Activated CD4-positive, alpha-beta T cell treated with anti-CD3 and anti-CD28 coated beads for 24 hours (primary cell): ENCODE measurements at places on chromosomes 7 and 10.

- DNase-seq = no peak
These were observed 719 bp downstream of the ZNF33B start for GRCh38 chr10:42637648-42638054.

DNA sequence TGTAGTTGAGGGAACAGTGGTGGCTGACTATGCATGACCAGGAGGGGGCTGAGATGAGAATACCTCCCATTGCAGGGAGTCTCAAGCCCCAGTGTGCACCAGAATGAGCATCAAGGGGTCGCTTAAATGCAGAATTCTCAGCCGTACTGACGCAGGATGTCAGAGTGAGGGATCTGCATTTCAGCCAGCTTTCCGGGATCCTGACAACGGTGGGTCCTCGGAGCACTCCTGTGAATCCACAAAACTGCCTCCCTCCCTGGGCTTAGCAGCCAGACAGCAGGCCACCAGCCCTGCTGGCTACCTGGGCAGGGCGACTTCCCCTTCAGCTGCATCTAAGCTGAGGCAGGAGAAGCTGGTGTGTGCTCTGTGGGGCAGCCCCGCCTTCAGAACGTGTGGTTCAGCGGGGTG is 21.8 kb upstream of the LOXL4 start:
- DNase-seq = no peak

GRCh38 chr10:3251172-3251571 is 78.6 kb upstream of the PITRM1 start:
- DNase-seq = no peak

DNA sequence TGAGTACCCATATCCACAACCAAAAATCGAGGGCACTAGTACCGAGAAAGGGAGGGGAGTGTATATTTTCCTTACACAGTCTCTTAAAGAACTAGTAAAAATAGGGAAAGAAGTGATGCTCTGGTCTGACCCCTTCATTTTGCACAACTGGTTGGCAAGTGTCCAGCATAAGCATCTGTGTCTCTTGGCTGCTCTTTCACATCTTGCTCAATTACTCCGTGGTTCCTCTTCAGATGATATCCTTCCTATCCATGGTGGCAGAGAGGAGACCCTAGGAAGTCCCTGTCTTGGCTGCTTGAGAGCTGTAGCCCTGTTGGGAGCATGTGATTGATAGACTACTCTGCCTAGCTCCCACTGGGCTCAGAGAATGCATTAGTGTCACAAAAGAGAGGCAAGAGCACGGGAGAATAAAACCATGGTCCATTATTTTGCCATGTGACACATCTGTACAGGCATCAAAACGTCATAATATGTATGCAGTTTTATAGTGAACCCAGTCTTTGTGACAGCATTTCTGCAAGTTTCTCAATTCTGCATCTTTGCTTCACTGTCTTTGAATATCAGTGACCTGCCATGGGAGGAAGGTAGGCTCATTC is 111.8 kb upstream of the ANKRD1 start:
- no peak for DNase-seq

DNA sequence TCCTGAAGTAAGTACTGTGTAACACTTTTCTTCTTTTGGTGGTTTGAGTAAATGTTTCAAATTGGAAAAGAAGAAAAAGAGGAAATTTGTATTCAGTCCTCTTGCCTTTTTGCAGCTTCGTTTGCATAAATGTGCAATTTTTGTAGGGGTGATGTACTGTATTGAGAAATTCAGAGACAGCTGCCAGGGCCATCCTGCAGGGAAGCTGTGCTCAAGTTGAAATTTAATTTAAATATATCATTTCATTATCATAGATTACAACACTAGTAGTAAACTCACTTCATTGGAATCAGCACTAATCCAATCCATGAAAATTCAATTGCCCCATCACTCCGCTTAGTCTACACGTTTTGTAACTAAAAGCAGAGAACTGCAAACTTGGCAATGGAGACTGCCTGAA is 415.4 kb downstream of the DNAJB9 start:
- DNase-seq = no peak

- no peak for DNase-seq
These were observed 384.0 kb downstream of the RPS24 start for GRCh38 chr10:78417425-78418370.

- no peak for DNase-seq
These were observed 178.9 kb downstream of the MLLT10 start for GRCh38 chr10:21712975-21713374.

GRCh38 chr10:62044566-62044965 is 143.1 kb downstream of the ARID5B start:
- no peak for DNase-seq

DNA sequence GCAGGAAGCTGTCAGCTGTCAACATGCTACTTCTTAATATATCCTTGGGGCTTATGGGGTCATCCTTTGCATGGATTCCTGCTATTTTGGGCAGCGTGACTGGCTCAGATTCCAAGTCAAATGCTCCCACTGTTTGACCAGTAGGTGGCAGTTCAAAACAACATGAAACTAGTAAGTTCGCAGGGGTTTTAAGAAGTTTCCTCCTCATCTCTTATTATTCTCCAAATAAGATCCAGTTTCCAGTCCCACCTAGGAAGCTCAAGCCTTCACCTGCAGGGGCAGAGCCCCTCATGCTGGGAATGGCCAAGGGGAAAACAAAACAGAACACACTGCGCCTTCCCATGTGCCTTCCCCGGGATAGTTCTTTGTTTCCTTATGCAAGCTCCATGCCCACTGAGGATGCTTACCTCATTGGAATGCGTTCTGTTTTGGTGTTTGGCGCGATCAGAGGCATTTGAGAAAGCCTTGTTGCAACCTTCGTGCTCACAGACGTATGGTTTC is 259.8 kb downstream of the GLI3 start:
- DNase-seq = no peak

DNA sequence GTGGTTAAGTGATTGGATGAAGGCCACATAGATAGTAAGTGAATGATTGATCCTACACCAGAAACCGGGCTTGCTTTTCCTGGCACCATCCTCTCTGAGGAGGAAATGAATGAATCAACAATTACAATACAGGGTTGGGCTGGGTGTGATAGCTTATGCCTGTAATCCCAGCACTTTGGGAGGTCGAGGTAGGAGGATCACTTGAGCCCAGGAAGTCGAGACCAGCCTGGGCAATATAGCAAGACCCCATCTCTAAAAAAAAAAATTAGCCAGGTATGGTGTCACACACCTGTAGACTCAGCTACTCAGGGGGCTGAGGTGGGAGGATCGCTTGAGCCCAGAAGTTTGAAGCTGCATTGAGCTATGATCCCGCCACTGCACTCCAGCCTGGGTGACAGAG is 111.5 kb downstream of the COL26A1 start:
- DNase-seq = no peak

- DNase-seq = no peak
These were observed 32.0 kb downstream of the EXOC6 start for GRCh38 chr10:92880233-92880861.

DNA sequence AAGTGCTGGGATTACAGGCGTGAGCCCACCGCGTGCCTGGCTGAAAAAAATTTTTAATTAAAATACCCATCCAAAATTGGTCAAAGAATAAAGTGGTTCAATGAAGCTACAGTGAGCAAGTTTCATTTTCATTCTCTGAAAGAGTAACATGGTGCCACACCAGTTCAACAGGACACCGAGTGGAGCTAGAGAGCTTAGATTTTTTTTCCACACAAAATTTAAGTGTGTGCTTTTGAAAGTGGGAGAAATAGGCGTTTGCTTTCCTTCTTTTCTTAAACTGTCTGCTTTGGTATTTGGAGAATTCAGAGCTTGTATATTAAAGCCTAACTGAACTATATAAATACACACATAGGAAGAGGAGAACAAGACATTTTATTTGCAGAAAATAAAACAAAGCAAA is 43.4 kb downstream of the BPGM start:
- DNase-seq = no peak

- no peak for DNase-seq
These were observed 82.4 kb downstream of the THSD7A start for GRCh38 chr7:11749629-11750028.

GRCh38 chr10:72464438-72464837 is 109.7 kb upstream of the DNAJB12 start:
- no peak for DNase-seq

DNA sequence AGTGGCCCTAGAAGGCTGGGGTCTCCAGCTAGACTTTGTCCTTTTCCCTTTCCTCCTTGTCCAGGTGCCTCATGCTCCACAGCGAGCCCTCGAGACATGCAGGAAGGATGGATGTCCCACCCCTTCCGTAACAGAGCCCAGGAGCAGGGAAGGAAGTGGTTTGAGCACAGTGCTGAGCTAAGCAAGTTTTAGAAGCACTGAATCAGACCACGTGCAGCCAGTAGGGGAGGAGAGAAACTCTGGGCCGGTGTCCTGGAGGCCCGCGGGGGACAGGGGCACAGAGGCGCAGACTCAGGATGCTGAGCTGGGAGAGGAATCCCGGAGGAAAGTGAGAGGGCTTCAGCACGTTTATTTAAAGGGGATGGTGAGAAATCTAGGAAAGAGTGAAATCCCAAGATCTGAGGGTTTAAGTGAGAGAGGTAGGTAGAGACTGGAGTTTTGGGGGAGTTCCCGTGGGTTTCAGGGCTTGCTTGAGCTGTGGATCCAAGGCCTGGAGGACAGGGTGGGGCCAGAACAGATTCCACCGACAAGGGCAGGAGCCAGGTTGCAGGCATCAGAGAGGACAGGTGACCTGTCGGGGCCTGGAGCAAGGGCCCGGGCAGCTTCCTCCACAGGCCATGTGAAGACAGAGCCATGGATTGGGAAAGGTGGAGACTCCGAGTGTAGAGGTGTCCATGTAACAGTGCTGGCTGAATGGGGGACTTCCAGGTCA is 4.4 kb upstream of the IRF5 start:
- no peak for DNase-seq

GRCh38 chr7:102223184-102223583 is 63.5 kb upstream of the SH2B2 start:
- DNase-seq = no peak

DNA sequence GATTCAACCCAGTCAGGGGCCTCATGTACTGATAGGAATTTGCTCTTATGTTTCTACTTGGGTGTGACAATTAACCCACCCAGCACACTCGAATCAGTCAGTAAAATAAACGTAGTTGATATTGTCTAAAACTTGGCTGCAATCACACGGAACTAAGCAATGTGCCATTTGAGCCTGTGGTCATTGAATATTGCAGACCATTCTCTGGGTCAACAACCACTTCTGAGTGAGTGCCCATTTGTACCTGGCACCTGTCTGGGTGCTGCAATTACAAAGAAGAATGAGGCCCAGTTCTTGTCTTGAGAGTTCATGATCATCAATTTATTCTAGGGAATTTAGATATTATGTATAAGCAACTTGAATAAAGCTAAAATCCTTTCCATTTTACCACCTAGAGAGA is 29.8 kb downstream of the NPY start:
- DNase-seq = no peak

GRCh38 chr10:96417441-96417840 is 58.6 kb upstream of the OPALIN start:
- DNase-seq = no peak

GRCh38 chr7:7793249-7793648 is 74.8 kb upstream of the RPA3 start:
- DNase-seq = no peak

DNA sequence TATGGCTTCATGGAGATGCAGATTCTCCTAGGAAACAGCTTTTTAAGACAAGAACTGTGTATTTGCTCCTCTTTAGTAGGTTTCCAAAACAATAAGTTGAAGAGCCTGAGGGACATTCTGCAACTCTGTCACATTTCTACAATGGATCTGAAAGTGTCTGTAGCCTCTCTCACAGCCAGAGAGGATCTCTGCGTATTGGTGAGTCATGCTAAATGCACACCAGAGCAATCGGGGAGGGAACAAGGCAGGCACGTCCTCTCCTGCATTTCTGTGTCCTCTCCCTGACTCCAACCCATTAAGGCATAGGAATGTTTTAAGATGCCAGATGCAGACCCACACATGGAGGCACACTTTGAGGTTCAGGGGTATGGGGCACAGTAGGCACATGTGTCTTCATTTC is 1126.4 kb upstream of the GHITM start:
- no peak for DNase-seq

DNA sequence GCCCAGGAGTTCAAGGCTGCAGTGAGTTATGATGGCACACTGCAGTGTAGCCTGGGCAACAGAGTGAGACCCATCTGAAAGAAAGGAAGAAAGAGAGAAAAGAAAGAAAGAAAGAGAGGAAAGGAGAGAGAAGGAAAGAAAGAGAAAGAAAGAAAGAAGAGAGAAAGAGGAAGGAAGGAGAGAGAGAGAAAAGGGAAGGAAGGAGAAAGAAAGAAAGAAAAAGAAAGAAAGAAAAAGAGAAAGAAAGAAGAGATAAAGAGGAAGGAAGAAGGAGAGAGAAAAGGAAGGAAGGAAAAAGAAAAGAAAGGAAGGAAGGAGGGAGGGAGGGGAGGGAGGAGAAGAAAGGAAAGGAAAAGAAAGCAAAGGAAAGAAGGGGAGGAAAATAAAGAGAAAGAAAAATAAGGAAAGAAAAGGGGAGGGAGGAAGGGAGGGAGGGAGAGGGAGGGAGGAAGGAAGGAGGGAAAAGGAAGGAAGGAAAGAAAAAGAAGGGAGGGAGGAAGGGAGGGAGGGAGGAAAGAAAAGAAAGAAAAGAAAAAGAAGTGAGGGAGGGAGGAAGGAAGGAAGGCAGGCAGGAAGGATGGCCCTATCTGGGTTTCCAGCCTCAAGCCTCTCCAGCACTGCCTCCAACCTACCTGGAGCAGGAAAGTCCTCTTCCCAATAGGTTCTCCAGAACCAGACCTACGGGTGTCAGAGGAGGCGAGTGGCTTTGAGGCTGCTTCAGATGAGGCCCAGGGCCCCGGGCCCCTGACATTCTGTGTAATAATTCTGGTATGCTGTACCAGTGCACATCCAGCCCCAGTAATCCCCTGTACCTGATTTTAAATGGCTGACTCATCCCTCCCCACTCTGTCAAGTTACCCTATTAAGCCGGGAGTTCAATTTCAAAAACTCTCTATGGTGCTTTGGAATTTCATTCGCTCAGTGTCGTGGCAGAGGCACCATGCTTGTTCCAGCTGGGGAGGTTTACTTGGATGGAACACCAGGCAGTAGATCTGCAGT is 6.8 kb upstream of the PARD3 start:
- DNase-seq = no peak

DNA sequence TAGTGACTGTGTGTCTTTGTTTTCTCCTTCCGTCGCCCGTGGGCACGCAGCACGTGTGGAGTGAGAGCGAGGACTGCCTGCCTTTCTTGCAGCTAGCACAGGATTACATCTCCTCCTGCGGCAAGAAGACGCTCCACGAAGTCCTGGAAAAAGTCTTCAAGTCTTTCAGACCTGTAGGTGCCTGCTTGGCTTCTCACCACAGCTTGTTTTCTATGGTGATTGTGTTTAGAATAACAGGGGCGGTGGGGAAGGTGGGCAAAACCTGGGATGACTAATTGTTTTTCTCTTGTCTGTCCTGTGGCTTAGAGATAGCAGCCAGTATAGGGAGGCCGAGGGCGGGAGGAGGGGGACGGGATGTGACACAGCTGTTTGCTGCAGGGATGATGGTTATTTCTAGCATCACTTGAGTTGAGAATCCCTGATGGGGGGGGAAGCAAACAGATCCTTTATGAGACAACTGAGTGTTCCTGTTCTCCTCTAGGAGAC is 11.4 kb downstream of the MTURN start:
- DNase-seq = no peak

- DNase-seq = no peak
These were observed 33.3 kb upstream of the TM9SF3 start for GRCh38 chr10:96619796-96620773.

- no peak for DNase-seq
These were observed 1.4 kb upstream of the SVIL start for GRCh38 chr10:29636178-29636577.

GRCh38 chr10:95963202-95963990 is 55.6 kb downstream of the CC2D2B start:
- no peak for DNase-seq
